CD4-positive, alpha-beta T cell treated with Interleukin-17A for 1 hour (primary cell): ENCODE measurements at places on chromosomes 12 and 14.

DNA sequence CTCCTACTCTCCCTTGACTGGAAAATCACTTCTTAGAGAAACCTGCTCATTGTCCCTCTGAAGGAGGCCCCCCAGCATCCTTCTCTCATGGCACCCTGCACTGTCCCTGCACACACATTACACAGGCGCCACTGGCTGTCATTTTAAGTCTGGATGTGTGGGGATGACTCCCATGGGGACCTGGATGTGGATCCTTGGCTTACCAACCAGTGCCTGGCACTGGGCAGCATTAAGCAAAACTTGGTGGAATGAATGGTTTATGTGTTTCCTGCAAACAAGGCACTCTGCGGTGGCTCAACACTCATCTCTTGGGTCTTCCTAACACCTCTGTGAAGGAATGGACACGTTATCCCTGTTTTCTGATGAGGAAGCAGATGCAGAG, 162.4 kb downstream of the RBM19 start:
- DNase-seq: no peak

GRCh38 chr12:122005252-122005776, 16.4 kb upstream of the BCL7A start:
- no peak for DNase-seq

DNA sequence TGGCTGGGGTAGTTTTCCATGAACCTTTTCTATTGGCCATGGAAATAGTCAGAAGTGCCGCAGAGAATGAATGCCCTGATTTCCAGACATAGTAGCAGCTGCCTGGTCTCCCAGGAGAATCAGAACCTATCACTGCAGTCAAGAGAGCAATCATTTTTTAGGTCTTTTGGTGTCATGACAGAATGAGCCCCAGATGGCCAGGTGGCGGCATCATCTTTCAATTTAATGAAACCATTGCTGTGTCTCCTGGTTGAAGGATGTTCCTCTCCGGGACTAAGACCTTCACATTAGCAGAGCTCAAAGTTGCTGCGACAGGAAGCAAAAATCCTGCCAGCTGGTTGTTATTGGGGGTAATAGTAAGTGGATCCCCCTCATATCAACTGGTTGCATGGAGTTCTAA, 18.8 kb downstream of the TNFAIP2 start:
- DNase-seq: no peak

DNA sequence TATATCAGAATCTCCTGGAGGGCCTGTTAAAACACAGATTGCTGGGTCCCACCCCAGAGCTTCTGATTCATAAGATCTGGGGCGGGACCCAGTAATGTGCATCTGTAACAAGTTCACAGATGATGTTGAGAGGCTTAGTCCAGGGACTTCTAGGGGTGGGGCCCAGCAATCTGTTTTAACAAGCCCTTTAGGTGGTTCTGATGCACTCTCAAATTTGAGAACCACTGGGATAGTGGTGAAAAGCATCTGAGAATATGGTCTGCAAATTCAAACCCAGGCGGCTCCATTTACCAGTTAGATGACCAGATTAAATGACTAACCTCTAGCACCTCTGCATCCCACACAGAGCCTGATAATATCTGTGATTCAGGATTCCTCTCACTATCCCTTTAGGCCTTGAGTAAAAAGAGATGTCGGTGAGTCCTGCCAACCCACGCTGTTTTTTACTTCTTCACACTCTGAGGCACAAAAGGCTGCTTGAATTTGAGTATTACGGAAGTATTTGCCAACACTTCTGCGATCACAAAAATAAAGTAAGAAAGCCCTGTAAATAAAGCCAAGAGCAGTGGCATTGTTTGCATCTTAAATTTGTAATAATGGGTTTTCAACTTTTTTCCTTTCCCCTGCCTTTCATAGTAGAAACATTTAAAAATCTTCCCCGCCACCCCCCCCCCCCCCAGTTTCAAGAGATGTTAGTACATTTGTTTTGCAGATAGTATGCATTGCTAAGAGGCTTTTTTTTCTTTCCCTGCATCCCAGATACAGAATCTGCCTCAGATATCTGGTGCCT, 1.8 kb upstream of the FRS2 start:
- DNase-seq: no peak

DNA sequence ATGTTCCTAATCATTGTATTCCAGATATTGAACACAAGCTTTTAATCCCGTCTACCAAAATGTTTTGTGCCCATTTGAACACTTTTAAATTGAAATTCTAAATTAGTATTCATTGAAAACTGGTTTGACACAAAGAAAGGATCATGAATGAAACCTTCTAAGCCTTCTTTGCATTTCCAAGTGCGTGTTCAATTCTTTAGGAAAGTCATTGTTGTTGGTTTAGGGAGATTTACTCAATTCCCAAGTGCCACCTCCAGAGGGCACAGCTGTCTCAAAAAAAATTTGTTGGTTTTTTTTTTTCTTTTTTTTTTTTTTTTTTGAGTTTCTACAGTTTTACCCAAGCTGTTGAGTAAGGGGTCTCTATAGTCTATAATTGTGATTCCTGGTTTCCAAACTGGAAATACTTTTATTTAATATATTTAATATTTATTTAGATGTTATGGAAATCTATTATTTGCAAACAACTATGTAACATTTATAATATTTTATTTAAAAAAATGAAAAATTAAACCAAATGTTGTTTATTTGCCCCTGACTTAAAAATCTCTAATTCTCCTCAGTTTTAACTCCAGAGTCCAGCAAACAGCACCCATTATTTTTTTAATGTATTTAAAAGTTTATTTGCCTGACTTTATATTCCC, 79.9 kb downstream of the NEDD1 start:
- peak; percentile 32 for DNase-seq

DNA sequence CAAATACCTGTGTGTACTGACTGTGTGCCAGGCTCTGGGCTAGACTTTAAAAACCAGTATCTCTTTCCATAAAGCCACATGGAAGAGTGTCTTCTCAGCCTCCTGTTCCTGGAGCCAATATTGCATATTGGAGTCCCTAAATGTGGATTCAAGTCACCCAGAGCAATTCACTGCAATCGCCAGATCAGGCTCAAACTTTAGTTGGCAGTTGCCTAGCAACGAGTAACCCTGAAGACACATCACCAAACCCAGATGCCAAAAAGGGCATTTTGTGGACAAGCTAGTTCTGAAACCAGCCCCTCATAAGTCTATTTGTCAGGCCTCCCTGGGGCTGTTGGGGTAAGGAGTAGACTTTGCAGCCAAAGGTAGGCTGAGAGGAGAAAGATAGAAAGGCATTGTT, 13.7 kb downstream of the DPF3 start:
- DNase-seq: no peak

DNA sequence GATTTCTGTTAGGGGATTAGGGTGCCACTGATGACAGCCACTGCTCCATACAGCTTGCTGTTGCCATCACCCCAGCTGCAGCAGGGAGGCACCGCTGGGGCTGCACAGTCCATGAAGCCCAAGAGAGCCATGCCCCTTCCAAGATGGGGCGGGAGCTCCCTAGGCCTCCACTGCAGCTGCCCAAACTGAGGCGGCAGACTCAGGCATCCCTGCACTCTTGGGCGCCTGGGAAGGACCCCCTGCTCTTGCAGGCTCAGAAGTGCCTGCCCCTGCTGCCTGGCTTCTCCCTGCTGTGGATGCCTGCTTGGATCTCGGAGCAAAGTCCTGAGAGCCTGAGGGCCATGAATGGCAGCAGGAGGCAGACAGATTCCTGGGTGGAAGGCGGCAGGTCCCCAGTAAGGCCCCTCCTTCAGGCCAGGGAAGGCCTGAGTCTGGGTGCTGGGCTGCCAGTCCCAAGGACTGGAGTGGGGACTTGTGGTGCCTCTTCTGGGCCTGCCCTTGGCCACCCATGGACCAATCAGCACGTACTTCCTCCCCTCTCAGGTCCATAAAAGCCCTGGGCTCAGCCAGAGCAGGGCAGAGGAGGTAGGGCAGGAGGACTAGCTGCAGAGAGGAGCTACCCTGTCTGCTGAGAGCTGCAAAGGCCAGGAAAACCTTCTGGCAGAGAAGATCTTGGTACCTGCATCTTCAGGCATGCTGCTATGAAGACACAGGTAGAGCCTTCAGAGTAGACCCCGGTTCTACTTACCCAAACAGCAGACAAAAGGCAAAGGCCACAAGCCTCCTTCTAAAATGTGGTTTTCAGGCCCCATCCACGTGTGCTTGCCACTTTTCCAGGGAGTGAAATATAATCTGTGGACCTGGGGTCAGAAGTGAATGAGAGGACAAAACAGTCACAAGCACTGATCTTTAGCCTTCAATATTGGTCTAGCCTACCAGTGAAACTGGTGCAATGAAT, 30.0 kb upstream of the STK38L start:
- no peak for DNase-seq

DNA sequence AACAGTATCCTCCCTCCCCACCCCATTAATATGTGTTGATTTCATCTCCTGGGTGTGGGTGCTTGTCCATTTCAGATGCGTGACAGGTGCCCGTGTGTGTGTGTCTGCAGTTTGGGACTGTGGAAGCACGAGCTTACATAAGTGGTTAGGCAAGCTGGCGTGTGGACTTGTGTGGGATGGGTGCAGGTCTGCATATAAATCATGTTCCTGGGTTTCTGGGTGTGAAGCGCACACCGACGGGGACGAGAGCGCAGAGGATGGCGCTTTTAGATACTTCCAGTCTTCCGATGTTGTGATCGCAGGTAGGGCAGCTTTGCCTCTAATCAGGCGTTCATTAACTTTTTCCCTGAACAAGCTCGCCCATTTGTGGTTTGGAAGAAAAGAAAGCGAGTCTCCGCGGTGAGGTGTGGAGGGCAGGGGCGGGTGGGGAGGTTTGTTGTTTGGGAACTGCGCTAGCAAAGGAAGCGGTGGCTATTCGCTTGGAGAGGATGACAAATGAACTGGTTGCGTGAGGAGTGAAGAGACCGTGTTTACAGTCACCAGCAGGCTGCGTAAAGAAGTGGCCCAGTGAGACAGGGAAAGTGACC, 865 bp downstream of the RGS6 start:
- no peak for DNase-seq

- DNase-seq: no peak
Observed at GRCh38 chr14:92482621-92483319, 30.8 kb upstream of the RIN3 start.

DNA sequence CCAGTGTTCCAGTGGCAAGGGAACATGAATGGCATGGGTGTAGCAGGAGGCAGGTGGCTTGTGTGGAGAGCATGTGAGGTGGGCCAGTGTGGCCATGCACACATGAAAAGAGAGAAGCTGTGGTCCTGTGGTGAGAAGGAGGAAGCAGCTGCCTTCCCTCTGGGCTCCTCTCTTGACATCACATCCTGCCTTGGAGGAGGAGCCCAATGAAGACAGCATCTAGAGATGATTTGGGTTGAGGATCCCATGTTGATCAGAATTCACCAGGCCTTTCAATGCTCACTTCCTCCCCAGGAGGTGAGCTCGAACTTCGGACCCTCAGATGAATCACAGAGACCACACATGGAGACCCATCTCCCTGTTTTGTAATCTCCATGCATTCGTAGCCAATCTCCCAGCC, 82.6 kb downstream of the LRRC74A start:
- peak; percentile 74 for DNase-seq

DNA sequence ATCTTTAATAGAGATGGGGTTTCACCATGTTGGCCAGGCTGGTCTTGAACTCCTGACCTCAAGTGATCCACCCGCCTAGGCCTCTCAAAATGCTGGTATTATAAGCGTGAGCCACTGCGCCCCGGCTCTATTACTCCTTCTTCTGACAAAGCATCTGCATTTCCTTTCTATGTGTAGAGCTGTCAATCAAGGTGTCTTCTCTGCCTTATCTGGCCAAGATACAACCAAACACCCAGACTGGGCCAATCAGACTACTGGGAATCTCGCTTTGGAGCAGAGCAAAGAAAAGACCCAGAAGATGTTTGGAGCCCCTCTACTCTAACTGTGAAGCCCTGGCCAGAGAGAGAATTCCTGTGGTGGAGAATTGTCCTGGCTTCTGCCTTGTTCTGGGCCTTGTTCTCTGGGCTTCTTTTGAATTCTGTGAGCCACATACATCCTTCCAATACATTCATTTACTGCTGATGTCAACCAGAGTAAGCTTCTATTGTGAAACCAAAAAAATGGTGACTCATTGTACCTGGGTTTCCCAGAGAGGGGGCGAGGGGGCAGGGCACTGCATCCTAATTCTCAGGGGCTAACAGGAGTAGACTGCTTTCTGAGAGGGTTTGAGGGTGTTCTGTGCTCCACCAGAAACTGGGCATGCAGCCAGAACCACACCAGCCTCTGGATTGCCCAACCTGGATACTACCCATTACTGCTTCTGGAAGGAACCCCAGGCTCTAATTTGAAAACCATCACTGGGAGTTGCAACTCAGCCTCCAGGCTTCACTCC, 18.8 kb upstream of the FLVCR2 start:
- no peak for DNase-seq

GRCh38 chr14:50068496-50068895, 47.9 kb downstream of the VCPKMT start:
- DNase-seq: no peak

- DNase-seq: no peak
Observed at GRCh38 chr12:111129149-111129767, 208.9 kb upstream of the MYL2 start.

GRCh38 chr12:102005256-102005655, 56.5 kb downstream of the WASHC3 start:
- no peak for DNase-seq

DNA sequence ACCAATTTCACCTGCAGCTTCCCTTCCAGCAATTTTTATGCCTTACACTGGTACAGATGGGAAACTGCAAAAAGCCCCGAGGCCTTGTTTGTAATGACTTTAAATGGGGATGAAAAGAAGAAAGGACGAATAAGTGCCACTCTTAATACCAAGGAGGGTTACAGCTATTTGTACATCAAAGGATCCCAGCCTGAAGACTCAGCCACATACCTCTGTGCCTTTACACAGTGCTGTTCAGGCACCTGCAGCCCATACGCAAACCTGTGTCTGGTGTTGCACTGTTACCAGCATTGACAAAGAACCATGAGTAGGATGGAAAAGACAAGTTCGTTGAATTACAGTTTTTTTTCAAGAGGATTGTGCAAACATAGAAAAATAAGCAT, 432.0 kb upstream of the OR4E1 start:
- no peak for DNase-seq
